AG08395 (cell line): ENCODE measurements at places on chromosomes 7 and 10.
A peak's percentile ranks its signal among the peaks of the same experiment; 100 is the strongest.

DNA sequence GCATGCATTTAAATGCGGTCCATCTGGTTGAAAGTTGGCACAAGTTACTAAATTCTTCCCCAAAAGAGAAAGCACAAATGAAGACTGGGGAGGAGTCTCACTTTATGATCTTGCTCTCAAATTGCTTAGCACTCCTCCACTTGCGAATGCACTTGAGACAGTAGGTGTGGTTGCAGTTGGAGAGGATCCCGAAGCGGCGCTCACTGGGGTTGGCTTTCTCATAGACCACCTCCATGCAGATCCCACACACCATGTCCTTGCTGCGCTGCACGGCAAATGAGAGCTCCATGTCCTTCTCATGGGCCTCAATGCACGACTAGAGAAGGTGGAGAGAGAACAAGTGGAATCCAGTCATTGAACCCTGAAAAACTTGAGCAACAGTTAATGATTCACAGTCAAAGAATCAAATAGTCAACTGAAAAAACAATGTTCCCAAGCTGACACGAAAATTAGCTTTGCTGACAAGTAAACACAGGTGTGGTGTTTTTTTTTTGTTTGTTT lies 22.7 kb downstream of the MKRN1 start:
- DNase-seq: no peak

- no peak for DNase-seq
Observed at GRCh38 chr7:151047976-151048815, at the start of gene ASIC3. Gene ASIC3, plus strand, starts transcription at chr7:151048531. Its CDS starts 355 bp downstream, at chr7:151048886.

GRCh38 chr10:24163485-24163884 lies 45.5 kb upstream of the KIAA1217 start:
- DNase-seq: no peak

GRCh38 chr10:33434933-33435332 lies 100.5 kb upstream of the NRP1 start:
- DNase-seq: no peak

DNA sequence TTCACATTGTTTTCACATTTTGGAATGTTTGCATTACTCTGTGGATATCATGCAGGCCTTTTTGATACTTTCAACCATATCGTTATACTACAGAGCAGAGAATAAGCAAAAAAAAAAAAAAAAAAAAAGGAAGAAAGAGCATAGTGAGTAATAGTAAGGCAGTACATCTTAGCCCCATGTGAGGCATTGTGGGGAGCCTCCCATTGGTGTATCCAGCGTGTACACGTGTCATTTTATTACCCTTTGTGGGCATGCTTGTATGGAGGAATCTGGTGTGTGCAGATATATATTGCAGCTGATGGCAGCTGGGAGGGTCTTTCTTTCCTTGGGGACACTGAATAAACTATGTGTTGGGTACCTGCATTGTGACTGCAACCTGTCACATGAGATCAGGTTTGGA lies 19.6 kb downstream of the R3HCC1L start:
- DNase-seq: no peak

DNA sequence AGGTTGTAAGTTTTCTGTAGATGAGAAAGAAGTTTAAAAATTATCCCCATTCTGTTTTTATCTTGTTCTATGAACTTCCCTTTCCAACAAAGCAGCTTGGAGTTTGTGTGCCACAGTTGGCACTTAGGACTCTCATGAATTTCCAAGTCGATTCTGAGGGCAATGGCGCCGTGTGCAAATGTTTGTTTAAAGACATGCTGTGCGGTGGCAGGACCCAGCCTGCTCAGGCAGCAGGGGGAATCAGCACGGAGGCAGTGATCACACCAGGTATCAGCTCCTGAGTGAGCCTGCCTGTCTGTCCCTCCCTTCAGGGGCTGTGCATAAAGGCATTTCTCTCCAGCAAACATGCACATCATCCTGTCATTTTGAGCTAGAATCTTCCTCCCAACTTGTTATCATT lies 109.8 kb upstream of the WDR11 start:
- no peak for DNase-seq

- no peak for DNase-seq
Observed at GRCh38 chr7:80529362-80529761, 17.5 kb upstream of the GNAT3 start.

DNA sequence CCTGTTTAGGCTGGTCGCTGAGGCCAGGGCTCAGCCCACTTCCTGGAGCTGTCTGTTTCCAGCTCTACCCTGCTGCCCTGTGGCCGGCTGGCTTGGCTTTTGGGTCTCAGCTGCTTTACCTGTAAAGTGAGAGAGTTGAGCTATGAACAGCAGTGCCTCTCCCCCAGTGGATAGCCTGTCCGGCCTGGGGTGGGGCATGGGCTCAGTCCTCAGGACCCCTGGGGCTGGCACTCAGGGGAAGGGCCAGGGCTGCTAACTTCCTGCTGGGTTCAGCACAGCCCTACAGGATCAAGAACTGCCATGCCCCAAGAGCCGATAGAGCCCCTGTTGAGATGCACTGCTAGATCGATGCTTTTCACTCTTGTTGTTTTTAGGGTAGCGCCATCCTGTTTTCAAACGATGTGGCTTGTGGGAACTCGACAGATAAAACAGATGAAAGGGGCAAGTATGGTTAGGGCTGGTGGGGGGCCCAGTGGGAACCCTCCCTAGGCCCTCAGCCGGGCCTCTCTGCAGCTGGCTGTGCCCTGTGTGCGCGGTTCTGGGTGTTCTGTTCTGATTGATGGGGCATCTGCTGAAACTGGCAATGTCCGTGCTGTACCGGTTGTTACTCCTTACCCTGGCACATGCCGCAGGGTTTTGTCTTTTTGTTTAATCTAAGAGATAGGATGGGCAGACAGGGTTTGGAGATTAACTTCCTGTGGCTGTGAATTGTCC lies 10.0 kb upstream of the SFRP5 start:
- no peak for DNase-seq

- no peak for DNase-seq
Observed at GRCh38 chr10:878895-879294, 52.6 kb downstream of the LARP4B start.

GRCh38 chr10:116044801-116045248 lies 228.2 kb downstream of the GFRA1 start:
- peak; percentile 78 for DNase-seq

DNA sequence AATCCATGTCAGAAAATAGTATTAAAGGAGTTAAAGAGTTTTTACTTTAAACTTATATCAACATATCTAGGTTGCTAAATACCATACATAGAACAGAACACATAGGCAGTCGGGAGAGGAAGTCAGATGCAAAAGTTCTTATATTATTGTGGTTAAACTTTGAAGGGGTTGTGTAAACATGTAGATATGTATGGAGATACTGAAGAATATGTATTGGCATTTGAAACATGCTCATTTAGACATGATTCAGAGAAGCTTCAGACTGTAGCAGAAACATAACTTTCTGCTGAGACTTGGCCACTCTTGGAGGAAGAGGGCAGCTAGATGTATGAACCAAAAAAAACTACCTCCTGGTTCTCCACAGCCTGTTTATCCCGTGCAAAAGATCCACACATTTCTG lies 103.5 kb upstream of the FERD3L start:
- DNase-seq: no peak

- DNase-seq: no peak
Observed at GRCh38 chr7:131147604-131148003, 180.1 kb upstream of the MKLN1 start.

DNA sequence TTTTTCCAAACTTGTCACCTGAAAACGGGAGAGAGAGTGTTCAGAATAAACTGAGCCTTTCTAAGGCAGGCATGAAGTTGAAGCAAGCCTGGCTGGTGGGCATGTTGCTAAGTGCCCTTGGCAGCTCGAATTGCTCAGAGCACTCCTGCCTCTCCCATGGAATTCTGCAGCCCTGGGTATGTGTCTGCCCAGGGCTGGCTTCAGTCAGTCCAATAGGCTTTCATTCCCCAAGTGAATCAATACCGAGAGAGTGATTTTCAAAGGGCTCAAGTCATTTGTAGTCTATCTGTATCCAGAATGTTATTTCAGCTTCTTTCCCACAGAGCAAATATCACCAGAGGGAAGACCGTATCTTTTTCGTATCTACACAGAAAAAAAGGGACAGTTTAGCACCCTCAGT lies 415.5 kb upstream of the COBL start:
- DNase-seq: no peak

- no peak for DNase-seq
Observed at GRCh38 chr10:30821261-30821993, 191.9 kb upstream of the LYZL2 start.

- no peak for DNase-seq
Observed at GRCh38 chr10:130493021-130493420, 356.8 kb downstream of the GLRX3 start.

DNA sequence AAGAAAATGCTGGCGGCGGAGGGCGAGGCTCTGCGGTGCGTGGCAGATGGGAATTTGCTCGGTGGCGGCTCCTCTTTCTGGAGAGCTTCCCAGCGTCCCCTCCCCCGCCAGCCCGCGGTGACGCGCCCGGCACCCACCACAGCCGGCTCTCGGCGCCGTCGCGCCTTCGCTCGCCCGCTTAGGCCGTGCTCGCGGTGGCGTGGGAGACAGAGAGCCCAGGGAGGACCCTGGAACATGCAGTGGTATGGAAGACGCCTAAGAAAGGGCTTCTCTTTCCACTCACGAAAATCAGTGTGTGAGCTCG lies 576 bp upstream of the CSGALNACT2 start:
- DNase-seq: peak; percentile 83

GRCh38 chr7:69859342-69859741 lies 261.1 kb downstream of the AUTS2 start:
- DNase-seq: no peak

DNA sequence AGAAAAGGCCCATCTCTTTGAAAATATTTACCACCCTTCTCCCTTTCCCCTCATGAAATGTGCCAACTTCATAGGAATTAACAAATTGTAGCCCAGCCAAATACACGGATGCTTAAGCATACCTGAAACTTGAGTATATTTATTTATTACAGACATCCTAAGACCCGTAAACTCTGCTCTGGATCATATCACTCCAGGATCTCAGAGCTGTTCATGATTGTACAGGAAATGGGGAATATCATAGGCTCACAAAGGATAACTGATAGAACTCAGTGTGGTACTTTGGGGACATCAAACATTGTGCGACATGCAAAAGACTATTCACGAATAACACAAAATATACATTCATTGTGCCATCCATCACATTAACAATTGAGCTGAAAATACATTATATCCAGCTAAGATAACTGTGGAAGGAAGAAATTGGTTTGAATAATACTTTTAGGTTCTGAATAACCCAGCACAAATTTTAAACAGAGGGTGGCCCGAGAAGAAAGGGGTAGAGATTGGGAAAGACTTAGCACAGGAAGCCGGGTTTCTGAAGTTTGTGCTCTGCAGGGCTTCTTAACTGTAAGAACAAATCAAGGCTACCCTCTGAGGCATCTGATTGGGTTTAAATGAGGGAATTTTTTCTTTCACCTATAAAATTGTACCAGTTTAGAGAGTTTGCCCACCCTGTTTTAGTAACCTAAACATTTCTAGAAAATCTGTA lies 2.5 kb downstream of the HOXA1 start:
- DNase-seq: no peak

DNA sequence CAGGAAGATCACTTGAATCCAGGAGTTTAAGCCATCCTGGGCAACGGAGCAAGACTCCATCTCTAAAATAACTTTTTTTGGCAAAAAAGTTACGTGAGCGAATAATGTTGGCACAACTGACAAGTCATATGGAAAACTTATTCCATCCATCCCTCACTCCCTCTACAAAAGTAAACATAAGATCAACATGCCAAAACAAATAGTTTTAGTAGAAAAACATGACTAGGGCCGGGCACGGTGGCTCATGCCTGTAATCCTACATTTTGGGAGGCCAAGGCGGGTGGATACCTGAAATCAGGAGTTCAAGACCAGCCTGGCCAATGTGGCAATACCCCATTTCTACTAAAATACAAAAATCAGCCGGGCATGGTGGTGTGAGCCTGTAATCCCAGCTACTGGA lies 25.6 kb downstream of the SLC25A16 start:
- DNase-seq: no peak

- no peak for DNase-seq
Observed at GRCh38 chr7:40156988-40157387, 22.2 kb downstream of the SUGCT start.

GRCh38 chr10:84587789-84588188 lies 259.4 kb downstream of the CCSER2 start:
- no peak for DNase-seq

GRCh38 chr7:6359734-6360133 lies 87.3 kb upstream of the CYTH3 start:
- DNase-seq: no peak

DNA sequence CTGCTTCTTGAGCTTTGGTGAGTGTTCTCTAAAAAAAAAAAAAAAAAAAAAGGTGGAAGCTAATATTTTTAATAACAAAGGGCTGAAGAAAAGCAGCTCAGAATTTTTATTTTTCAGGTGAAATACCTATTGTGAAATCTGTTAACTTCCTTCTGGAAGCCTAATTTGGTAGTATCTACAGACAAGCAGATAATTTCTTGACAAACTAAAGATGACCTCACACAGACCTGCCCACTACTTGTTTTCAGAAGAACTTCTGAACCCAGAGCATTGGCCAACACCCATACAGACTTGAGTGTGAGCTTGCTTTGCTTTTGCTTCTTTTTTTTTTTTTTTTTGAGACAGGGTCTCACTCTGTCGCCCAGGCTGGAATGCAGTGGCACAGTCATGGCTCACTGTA lies 31.2 kb downstream of the LRRC4 start:
- DNase-seq: no peak

DNA sequence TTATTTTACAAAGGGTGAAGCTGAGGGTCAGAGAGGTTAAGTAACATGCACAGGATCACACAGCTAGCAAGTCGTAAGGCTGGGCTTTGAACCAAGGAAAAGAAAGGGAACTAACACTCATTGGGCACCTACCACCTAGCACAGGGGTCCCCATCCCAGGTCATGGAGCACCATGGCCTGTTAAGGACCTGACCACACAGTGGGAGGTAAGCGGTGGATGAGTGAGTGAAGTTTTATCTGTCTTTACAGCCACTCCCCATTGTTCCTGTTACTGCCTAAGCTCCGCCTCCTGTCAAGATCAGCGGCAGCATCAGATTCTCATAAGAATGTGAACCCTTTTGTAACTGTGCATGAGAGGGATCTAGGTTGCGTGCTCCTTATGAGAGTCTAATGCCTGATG lies 222.8 kb downstream of the RAB11FIP2 start:
- DNase-seq: no peak

GRCh38 chr7:4073052-4073451 lies 609.0 kb upstream of the FOXK1 start:
- DNase-seq: no peak

- DNase-seq: no peak
Observed at GRCh38 chr10:79206300-79207095, 137.7 kb downstream of the ZMIZ1 start.

DNA sequence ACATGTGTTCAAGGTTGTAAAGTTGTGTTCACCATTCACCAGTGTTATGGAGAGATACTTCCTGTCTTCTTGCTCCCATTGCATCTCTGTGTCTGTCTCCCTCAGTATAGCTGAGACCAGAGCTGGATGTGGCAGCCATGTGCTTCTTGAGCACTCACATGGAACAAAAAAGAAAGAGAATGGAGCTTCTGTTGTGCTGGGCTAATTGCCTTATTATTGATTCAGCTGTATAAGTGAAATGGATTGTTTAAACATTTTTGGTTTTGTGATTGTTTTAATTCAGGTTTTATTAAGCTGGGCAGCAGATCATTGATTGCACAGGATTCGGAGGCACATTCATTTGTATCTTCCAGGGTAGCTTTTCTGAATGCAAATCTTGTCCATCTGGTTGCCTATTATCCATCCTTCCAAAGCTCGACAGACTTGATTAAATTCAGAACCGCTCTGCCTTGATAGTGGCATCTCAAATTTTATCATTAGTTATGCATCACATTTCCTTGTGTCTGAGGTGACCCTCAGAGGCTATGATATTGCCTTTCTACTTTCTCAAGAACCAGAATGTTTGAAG lies 119.9 kb downstream of the CCNY start:
- no peak for DNase-seq

- no peak for DNase-seq
Observed at GRCh38 chr10:70879207-70879606, 9.2 kb downstream of the PCBD1 start.
